Cortex of kidney (tissue), 1 donor: ENCODE measurements at places on chromosomes 2 and 18.

- no peak for DNase-seq
Observed at GRCh38 chr18:48149020-48149685, 218.7 kb upstream of the SMAD2 start.

DNA sequence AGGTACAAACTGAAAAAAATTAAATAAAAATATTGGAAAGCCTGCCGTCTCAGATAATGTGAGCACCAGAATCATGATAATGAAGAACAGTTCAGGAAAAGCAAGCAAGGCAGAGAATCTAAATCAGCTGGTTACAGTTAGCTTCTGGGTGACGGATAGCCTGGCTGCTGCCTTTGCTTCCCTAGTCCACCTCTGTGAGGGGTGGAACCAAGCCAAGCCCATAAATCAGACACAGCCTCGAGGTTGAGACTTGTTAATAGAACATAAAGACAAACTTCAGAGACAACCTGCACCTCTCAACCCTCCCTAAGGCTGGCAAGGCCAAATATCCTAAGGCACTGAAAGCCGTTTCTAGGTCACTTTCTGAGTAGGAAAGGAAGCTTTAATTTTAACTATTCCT is 334.7 kb upstream of the SLC39A10 start:
- no peak for DNase-seq

DNA sequence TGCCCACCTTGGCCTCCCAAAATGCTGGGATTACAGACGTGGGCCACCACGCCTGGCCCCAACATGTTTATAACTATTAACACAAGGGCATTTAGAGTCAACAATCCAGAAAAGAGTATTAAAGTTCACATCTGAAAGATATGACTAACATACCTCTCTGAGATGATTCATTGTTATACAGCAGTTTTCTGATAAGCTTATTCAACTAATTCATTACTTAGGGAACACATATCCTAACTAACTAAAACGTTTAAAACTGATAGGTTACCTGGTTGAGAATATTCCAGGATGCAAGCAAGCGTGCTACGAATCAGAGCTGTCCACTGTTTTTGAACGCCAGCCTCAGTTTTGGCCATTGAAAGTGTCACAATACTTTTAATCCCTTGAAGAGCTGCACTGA is 34.0 kb upstream of the STRN start:
- no peak for DNase-seq

DNA sequence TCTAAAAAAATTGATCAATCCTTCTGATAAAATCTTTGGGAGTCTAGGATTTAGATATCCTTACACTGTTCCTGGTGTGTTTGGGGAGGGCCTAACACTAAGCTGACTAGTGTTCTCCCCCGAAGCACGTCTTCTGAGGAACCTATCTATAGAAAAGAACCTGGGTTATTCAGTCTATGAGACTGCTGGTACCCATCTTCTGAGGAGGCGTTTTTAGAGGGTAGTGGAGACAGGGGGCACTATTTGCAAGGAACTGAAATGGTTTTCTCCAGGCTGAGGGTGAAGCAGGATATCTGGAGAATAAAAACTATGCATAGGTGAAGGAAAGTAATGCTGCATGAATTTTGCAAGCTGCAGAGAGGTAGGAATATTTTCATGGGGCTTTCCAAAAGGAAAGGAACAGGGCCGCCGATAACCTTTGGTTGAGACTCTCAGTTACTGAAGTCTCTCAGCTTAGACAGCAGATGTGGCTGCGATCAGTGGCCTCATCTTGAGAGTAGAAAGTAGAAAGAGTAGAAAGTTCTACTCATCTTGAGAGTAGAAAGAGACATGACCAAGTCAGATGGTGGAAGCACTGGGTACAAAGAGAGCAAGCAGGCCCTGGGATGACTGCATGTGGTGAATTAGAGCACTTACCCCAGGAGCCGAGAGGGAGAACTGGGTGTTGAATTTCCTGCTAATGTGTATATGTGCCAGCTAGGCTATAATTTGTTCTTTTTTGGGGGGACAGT is 31.8 kb upstream of the KCNE4 start:
- DNase-seq, result no peak

GRCh38 chr2:113138428-113139322 is 11.3 kb downstream of the IL1RN start:
- DNase-seq, result no peak

GRCh38 chr2:127783101-127783500 is 27.9 kb downstream of the WDR33 start:
- DNase-seq, result no peak

- DNase-seq, result no peak
Observed at GRCh38 chr18:42290318-42291307, 335.6 kb downstream of the PIK3C3 start.

DNA sequence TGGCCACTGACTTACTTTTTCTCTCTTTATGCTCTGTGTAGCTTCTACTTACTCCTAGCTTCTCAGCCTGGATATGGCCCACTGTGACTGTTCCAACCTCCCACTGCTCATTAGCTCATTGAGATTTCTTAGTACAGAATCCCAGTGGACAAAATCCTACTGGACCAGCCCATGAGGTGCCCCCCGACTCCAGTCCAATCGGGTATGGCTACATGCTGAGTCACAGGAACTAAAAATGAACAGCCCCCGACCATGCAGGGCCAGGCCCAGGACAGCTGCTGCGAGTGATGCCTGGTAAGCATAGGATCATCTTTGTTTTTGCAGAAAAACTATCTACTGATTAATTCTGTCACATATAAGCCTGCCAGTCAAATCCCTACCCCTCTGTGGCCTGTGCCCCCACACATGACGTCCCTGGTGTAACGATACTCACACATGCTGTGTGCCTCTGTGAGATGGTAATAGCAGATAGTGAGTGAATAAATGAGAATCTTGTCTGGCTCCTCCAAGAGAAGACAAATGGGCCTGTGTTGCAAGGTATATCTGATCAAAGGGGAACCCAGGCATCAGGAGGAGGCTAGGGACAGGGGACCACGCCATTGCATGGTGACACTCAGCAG is 85.9 kb upstream of the KLF7 start:
- no peak for DNase-seq

DNA sequence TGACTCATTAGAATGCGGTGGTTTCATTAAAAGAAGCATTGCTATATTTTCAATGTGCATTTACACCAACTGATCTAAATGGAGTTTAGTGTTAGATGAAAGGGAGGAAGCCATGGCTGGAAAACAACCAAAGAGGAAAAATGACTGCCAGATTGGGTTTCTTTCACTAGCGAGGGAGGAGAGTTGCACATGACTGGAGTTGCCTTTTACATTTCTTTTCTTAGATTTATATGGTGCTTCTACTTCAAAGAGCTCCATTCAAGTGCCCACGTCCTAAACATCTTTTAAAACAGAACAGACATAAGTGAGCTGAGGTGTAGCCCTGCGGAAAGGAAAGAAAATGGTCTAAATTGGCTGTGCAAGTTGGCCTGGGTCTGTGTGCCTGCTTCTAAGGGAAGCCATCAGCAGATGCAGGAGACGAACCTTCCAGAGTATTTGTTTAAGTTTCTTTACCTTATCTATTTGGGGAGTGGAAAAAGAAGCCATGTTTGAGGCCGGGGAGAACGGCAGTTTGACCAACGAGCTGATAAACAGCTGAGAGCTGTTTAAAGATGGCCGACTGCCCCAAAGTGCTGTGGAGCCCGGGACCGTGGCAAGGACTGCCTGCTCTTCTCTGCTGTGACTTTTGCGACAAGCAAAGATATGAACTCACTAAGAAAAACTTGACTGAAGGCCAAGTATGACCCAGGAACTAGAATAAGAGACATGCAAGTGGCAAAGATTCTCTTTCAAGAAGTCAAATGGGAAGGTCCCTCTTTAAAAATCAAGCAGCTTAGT is 327.0 kb downstream of the ZNF516 start:
- DNase-seq, result no peak

- no peak for DNase-seq
Observed at GRCh38 chr2:73947412-73948018, 20.8 kb downstream of the DGUOK start.
